ENCODE measurements at places on chromosomes 7 and 10. TPM values are rescaled to one million over a fixed set of nuclear protein-coding genes. Genes with fewer than 3 reads are reported as not detected.

- DNase-seq: no peak
- no peaks in the 10 kb centered on the region for H3K4me1 ChIP-seq
- H3K27me3 ChIP-seq: peaks cover 6% of the 10 kb centered on the region
- H3K4me3 ChIP-seq: no peak overlapping the region
- H3K36me3 ChIP-seq: no peaks in the 10 kb centered on the region
- H3K27ac ChIP-seq: no peak overlapping the region
These were observed 9.3 kb upstream of the PNPLA8 start for GRCh38 chr7:108535257-108535656.

DNA sequence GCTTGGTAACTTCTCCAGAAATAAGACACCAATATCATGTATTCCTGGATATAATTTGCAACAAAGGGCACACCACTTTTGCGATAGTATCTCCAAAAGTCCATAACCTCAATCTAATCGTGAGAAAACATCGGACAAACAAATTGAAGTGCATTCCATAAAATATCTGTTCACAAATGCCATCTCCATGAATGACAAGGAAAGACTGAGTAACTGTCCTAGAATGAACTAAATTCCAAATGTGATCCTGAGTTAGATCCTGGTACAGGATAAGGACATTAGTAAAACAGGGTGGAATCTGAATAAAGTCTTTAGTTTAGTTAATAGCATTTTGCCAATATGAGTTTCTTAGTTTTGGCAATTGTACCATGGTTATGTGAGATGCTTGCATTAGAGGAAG lies 384.2 kb downstream of the SUGCT start:
- H3K27ac ChIP-seq: no peak overlapping the region
- no peaks in the 10 kb centered on the region for H3K36me3 ChIP-seq
- H3K4me1 ChIP-seq: no peaks in the 10 kb centered on the region
- H3K4me3 ChIP-seq: no peak overlapping the region

CALD1 gene
- total RNA-seq: 0.17 TPM

NYAP1 gene
- 0.32 TPM for total RNA-seq

NPC1L1 gene
- not detected for total RNA-seq

MTPN gene
- 168 TPM for total RNA-seq

All from activated CD4-positive, alpha-beta T cell treated with anti-CD3 and anti-CD28 coated beads, Interleukin-2, amount 10 ng/mL, durations not matched to agents 7 days and 5 days (primary cell).